ENCODE measurements at places on chromosomes 1 and 21. TPM values are rescaled to one million over a fixed set of nuclear protein-coding genes. Genes with fewer than 3 reads are reported as not detected.

IQGAP3 gene
- 6.8 TPM for total RNA-seq

GRCh38 chr1:243763806-243764205 lies 86.2 kb downstream of the AKT3 start:
- no peak overlapping the region for H3K27ac ChIP-seq
- no peak for DNase-seq
- H3K27me3 ChIP-seq = no peaks in the 10 kb centered on the region
- no peaks in the 10 kb centered on the region for H3K36me3 ChIP-seq
- peaks cover 21% of the 10 kb centered on the region for H3K4me1 ChIP-seq

- H3K4me3 ChIP-seq = no peak overlapping the region
These were observed 145.5 kb downstream of the NUF2 start for GRCh38 chr1:163467289-163467688.

CCNL2 gene
- 176 TPM for total RNA-seq

- H3K27me3 ChIP-seq = no peaks in the 10 kb centered on the region
- DNase-seq = no peak
- H3K36me3 ChIP-seq = peaks cover 38% of the 10 kb centered on the region
- H3K4me1 ChIP-seq = peaks cover 4% of the 10 kb centered on the region
- H3K27ac ChIP-seq = no peak overlapping the region
- H3K4me3 ChIP-seq = no peak overlapping the region
These were observed 48.8 kb upstream of the DARS2 start for GRCh38 chr1:173775578-173776226.

GOLT1A gene
- not detected for total RNA-seq

DNA sequence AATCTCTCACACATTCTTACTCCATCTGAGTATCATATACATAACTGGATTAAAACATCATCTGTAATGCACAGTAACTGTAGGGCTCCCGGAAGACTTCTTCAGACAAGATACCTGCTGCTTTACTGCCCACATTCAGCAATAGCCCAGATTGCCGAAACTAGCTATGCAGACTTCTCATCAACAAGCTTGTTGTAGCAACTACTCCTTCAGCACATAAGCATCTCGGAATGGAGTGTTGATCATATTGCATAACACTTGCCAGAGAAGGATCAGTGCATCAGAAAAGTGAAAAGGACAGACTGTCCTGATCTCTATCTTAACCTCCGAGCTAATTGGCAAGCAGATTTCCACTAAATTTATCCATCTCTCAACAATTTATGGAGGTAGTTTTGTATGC lies 354.6 kb upstream of the C1orf87 start:
- H3K27ac ChIP-seq = no peak overlapping the region
- no peaks in the 10 kb centered on the region for H3K36me3 ChIP-seq
- no peaks in the 10 kb centered on the region for H3K4me1 ChIP-seq

MMP23B gene
- total RNA-seq = 71.4 TPM

GBP3 gene
- 14.3 TPM for total RNA-seq

DNA sequence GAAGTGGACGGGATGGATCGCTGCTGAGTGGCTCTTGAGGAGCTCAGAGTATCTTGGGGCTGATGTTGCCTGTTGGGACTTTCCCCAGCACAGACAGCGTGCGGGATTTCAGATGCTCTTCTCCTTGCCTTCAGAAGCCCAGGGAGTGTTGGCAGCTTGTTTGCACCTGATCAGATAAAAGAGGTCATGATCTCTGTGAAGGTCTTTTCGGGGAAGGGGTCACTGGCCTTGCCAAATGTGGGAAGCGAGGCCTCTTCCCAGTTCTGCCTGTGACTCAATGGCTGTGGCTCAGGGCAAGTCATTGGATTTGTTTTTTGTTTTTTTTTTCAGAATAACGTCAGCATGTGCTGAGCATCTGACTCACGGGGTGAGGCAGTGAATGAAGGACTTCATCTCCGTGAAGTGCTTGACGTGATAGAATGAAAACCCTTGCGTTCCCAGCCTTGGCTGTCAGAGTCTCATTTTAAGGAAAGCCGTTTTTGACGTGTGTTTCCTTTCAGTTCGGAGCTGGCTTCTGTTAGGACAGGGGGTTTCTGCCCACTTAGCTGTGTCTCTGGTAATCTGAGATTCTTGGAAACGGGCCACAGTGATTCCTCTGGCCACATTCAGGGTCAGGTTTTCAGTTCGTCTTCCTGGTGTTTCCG lies 46.7 kb downstream of the GALNT2 start:
- H3K27me3 ChIP-seq = no peaks in the 10 kb centered on the region
- H3K36me3 ChIP-seq = peaks cover 6% of the 10 kb centered on the region
- H3K27ac ChIP-seq = peak overlapping the region; percentile 97
- H3K4me1 ChIP-seq = peaks cover 74% of the 10 kb centered on the region
- DNase-seq = no peak

GRCh38 chr1:83931658-83932253 lies 67.2 kb downstream of the TTLL7 start:
- no peak overlapping the region for H3K27ac ChIP-seq
- peaks cover under 1% of the 10 kb centered on the region for H3K36me3 ChIP-seq
- no peaks in the 10 kb centered on the region for H3K27me3 ChIP-seq
- H3K4me1 ChIP-seq = peaks cover 10% of the 10 kb centered on the region

TEDDM1 gene
- total RNA-seq = not detected

GRCh38 chr1:41354956-41355355 lies 6.3 kb upstream of the FOXO6 start:
- H3K27me3 ChIP-seq = peaks cover 2% of the 10 kb centered on the region
- DNase-seq = peak; percentile 39
- no peak overlapping the region for H3K4me3 ChIP-seq
- H3K4me1 ChIP-seq = peaks cover 31% of the 10 kb centered on the region
- no peaks in the 10 kb centered on the region for H3K36me3 ChIP-seq
- H3K27ac ChIP-seq = no peak overlapping the region

DNA sequence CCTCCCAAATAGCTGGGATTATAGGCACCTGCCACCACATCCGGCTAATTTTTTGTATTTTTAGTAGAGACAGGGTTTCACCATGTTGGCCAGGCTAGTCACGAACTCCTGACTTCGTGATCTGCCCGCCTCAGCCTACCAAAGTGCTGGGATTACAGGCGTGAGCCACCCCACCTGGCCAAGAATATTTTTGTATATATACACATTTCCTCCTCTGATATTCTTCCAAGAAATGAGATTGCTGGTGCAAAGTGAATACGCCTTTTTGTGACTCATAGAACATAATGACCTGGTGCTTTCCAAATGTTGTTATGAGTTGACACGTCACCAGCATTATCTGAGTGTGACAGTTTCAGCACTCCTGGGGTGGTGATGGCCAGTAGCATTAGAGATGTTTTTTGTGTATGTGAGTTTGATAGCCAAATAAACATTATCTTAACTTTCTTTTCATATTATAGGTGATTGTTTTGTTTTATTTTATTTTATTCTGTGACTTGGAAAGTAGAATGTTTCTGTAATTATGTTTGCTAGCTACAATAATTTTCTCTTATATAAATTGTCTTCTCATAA lies 54.9 kb downstream of the KCNK1 start:
- no peak overlapping the region for H3K4me3 ChIP-seq
- DNase-seq = no peak
- peaks cover 5% of the 10 kb centered on the region for H3K27me3 ChIP-seq
- no peaks in the 10 kb centered on the region for H3K36me3 ChIP-seq

DNA sequence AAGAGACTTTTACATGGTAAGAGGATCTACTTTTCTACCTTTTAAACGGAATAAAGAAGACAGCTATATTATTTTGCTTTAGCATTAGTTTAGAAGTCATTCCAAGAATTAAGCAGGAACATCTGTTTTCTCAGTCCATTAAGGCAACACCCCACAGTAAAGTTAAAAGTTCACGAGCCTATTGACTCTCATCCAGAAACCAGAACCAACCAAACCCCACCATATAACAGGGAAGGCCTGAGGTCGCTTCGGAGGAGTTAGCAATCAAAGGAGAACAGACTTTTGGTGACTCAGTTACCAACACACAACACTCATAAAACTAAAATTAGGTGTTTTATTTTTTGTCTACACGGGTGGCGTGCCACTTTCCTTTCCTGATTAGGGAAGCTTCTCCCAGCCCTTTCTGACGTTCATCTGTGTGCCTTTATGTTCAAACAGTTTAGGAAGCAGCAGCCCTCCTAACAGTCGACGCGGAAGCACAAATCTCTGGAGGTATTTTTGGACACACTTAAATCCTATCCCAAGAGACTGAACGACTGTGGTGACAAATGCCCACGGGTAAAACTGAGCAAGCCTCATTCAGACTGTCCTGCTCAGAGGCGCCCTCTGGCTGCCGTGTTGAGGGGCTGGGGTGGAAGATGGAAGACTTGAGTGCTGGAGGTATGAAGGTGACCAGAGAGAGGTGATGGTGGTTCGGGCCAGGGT lies 8.6 kb upstream of the PLA2G2C start:
- H3K36me3 ChIP-seq = no peaks in the 10 kb centered on the region
- no peak overlapping the region for H3K4me3 ChIP-seq
- H3K4me1 ChIP-seq = no peaks in the 10 kb centered on the region
- H3K27ac ChIP-seq = no peak overlapping the region

KIF26B gene
- total RNA-seq = 47.0 TPM

Measured in chondrocyte (in vitro differentiated cells).